HEK293T (cell line): ENCODE measurements at places on chromosomes 1 and 21.
A peak's percentile ranks its signal among the peaks of the same experiment; 100 is the strongest.

GRCh38 chr1:192266645-192267044 lies 50.1 kb upstream of the RGS21 start:
- no peak for DNase-seq

DNA sequence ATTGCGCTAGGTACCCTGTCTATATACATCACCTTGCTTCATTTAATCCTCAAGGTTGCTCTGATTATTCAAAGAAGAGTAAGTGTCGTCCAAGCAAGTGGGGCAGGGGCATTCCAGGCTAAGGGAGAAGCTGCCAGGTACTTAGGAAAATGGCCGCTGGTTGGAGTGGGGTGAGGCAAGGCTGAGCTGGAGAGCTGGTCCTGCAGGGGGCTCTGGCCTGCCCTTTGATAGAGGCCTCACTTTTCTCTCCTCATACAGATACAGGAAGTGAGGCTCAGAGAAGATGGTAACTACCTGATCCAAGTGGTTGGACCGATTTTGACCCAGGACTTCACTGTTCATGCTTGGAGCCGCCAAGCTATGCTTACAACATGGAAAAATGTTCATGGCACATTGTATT lies 86.9 kb upstream of the ZBTB40 start:
- DNase-seq, result no peak

DNA sequence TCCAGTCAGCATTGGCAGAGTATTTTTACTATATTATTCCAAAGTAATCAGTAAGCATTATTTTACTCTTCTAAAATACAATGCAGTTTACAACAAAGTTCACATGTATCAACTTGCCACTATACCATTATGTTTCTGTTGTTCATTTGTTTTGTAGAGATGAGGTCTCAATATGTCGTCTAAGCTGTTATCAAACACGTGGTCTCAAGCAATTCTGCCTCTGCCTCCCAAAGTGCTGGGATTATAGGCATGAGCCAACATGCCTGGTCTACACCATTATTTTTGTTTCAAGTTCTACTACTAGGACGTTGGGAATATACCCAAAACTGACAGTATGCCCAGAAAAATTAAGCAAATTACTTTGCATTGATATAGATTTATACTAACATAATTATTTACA lies 19.8 kb downstream of the FAF1 start:
- DNase-seq, result no peak

- no peak for DNase-seq
Observed at GRCh38 chr1:115166531-115167091, 77.3 kb upstream of the TSPAN2 start.

DNA sequence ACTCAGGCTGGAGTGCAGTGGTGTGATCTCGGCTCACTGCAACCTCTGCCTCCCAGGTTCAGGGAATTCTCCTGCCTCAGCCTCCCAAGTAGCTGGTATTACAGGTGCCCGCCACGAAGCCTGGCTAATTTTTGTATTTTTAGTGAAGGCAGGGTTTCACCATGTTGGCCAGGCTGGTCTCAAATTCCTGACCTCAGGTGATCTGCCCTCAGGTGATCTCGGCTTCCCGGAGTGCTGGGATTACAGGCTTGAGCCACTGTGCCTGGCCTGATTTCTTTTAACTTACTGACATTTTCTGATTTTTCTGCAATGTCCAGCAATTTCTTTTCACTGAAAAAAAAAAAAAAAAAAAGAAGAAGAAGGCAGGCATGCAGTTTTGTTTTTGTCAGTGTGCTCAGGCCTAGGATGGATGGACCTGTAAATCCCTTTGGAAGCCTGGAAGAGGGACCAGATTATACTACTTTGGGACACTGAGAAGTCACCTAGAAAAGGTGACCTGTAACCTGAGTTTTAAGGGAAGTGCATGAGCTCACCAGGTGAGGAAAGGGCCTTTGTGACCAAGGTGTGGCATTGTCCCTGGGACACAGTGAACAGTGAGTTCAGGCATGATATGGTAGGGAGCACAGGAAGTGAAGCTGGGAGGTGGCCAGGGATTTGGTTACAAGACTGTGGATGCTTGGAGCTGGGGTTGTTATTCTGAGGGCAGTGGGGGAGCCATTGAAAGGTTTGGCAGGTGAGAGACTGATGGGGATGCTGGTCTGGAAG lies 2.7 kb upstream of the TMEM61 start:
- no peak for DNase-seq

DNA sequence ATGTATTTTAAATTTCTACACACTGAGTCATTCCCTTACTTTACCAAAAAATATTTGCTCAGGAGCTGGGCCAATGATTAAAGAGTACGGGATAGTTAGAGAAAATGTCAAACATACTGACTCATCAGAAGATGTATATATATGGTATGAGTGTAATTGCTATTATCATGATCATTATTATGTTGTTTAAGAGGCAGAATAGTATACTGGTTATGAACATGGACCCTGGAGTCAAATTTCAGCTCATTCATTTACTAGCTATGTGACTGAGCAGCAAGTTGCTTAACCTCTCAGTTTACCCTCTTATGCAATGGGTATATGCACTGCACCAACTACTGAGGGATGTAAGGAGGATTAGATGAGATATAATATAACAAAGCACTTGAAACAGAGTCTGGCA lies 41.2 kb upstream of the USH2A start:
- DNase-seq, result no peak

GRCh38 chr21:29190923-29191331 lies 60.5 kb downstream of the MAP3K7CL start:
- no peak for DNase-seq

GRCh38 chr1:160459056-160459455 lies 58.7 kb downstream of the VANGL2 start:
- DNase-seq, result no peak

DNA sequence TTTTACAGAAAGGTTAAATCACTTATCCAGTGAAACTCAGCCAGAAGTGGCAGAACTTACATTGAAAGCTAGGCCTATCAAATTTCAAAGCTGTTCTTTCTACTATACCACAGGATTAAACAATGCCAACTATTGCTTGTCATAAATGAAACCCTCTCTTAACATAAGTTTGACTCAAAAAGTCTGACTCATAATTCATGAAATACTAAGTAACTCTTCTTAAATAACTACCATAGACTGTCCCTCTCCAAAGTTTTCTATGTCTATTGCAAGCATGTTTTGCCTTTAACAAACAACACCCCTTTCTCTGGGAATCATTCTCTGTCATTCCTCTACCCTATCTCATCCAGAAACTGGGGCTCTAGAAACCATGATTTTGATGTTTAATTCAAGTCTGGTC lies 109.5 kb upstream of the UBE2U start:
- no peak for DNase-seq

DNA sequence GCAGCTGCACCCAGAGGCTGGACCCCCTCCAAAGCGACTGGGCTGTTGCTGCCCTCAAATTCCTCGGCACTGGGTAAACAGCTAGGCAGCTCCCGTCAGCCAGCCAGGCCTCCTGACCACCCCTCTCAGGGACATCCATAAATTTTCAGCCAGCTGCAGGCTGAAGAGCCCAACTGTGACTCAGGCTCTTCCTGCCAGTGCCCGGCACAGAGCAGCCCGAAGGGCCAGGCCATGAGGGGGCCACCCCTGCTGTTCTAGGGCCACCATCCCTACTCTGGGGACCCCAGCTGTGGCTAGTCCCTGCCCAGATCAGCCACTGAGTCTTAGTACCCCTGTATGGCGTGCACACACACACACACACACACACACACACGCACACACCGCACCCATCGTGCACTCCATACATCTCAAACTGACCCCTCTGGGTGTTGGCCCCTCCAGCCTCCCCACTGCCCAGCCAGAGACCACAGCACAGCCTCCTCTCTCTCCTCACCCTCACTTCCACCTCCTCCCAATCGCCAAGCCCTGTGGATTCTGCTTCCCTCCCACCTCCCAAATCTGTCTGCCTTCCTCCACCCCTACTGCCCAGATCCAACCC lies 6.2 kb upstream of the LAPTM5 start:
- DNase-seq, result no peak

DNA sequence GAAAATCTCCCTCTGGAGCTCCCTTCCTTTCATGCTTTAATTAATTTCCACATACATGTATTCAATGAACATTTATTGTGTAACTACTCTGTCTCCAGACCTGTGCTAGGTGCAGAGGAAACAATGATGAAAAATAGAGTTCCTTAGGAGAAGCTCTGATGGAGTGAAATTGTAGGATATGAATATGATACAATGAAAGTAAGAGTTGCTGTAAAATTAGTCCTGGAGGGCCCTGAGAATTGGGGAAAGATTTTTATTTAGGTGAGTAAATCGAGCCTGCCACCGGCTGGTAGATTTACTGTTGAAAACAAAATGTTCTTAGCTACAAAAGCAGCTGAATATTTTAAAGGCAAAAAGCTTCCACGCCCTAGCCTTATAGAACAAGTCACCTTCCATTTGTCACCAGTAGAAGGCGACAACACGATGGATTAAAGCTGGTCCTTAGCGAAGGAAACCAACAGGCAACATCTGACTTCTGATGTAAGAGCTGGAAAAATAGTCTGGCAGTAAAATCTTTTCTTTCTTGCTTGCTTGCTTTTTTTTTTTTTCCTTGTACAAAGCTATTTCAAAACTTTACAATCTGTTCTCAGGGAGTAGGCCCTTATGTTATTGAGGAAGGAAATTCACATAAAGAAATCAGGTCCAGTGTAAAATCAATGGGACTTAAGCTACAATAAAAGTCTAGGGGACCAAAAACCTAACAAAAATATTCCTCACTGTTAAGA lies 82.0 kb upstream of the ROR1 start:
- DNase-seq, result peak; percentile 84

DNA sequence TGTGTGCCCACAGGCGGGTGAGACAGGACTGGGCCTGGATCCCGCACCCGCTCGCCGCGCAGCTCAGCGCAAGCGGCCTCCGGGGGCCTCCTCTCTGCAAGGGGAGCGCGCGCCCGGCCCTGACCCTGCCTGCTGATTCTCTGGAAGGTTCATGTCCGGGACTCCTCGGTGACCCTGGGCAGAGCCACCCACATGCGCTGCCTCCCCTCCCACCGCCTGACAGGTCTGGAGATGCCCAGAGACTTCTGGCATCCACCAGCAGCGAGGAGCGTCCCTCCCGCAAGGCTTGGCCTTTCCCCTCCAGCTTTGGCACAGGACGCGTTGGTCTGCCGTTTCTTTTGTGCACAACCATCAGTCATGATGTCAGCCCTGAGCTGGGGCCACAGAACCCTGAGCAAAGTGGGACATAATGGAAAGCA lies 42.0 kb upstream of the COL6A2 start:
- no peak for DNase-seq

DNA sequence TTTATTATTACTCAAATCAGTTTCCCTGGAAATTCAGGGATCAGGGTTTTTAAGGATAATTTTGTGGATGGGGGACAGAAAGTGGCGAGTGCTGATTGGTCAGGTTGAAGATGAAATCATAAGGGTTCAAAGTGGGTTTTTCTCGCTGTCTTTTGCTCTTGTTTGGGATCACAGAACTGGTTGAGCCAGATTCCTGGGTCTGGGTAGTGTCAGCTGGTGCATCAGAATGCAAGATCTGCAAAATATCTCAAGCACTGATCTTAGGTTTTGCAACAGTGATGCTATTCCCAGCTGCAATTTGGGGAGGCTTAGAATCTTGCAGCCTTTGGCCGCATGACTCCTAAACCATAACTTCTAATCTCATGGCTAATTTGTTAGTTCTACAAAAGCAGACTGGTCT lies 9.3 kb downstream of the CHI3L2 start:
- DNase-seq, result no peak

DNA sequence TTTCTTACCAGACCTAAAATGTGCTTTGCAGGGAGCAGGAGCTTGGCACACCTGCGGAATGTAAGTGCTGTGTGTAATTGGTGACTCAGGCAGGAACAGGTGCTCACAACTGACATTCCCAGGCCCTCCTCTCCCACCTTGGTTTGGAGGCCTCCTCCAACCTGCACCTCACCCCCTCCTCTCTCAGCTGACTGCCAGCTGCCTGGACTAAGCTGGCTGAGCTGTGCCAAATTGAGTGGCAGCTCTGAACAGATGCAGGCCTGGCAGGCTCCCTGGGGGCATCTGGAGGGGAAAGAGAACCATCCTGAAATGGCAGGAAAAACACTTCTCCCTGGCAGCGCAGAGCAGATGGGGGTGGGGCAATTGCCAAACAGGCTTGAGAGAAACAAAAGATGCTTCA lies 91.7 kb upstream of the PGBD5 start:
- no peak for DNase-seq

DNA sequence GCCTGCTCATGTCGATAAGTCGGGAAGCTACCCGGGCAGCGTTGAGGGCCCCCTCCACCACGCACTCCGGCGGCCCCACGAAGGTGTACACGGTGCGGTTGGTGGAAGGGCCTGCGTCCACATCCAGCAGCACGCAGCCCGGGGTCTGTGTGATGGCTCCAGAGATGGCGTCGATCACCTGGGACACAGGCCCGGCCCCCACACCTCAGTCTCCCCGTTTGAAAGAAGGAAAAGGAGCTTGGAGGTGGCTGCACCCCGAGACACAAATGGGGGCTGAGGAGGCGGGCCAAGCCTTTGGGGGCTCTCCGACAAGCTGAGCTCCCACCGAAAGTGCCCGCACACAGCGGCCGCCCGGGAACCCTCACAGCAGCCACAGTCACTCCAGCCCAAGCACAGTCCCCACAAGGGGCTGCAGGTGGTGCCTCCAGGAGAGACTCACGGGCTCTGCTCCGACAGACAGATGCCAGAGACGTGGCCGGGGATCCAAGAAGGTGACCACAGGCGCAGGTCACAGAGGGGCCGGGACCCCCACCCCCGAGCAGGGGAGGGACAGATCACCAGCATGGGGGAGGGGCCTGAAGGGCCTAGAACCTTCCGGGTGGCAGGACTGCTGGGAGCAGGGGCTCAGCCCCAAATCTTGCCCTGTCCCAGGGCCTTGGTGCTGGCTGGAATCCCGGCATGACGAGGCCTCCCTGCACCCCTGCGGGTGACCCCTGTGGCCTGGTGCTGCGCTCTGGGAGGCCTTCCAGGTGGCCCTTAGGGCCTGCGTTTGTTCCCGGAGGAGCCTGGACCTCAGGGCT lies 1.0 kb downstream of the FTCD start:
- no peak for DNase-seq

- DNase-seq, result no peak
Observed at GRCh38 chr1:31354283-31354682, 18.6 kb downstream of the FABP3 start.

GRCh38 chr1:209896346-209896745 lies 41.7 kb upstream of the SYT14 start:
- DNase-seq, result peak; percentile 0

GRCh38 chr1:36595921-36596320 lies 113.2 kb upstream of the CSF3R start:
- DNase-seq, result no peak

DNA sequence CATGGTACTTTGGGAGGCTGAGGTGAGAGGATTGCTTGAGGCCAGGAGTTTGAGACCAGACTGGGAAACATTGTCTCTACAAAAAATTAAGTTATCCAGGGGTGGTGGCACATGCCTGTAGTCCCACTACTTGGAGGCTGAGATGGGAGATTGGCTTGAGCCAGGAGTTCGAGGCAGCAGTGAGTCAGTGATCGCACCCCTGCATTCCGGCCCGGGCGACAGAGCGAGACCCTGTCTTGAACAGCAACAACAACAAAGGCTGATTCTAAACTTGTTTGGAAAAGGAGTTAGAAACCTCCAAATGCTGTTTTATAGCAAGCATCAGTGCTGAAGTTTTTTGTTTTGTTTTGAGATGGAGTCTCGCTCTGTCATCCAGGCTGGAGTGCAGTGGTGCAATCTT lies 14.7 kb downstream of the LYPD8 start:
- DNase-seq, result no peak
